ENCODE measurements at places on chromosomes 3 and 15.

- DNase-seq = no peak
Measured at GRCh38 chr3:84904816-84905555, 53.8 kb upstream of the CADM2 start.

- DNase-seq = no peak
Measured at GRCh38 chr3:66473181-66473580, 27.6 kb downstream of the LRIG1 start.

DNA sequence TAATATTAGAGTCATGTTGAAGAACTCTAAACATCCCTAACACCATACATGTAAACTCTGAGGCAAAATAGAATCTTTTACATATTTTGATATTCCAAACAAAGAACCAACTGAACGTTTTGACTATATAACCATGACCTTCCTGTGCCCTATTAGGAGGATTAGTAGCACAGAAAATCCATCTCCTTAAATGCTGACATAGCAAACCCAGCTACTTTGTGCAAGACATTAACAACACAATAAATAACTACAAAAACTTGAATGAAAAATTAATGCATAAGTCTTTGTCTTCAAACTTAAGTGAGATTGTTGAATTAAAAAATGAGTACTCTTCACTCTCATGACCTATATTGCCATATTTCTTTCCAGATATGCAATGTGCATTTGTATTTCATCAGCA lies 450.0 kb upstream of the PDZRN3 start:
- DNase-seq = no peak

GRCh38 chr3:16254916-16255315 lies 9.8 kb downstream of the DPH3 start:
- DNase-seq = no peak

GRCh38 chr3:186538779-186539178 lies 5.4 kb downstream of the CRYGS start:
- no peak for DNase-seq

DNA sequence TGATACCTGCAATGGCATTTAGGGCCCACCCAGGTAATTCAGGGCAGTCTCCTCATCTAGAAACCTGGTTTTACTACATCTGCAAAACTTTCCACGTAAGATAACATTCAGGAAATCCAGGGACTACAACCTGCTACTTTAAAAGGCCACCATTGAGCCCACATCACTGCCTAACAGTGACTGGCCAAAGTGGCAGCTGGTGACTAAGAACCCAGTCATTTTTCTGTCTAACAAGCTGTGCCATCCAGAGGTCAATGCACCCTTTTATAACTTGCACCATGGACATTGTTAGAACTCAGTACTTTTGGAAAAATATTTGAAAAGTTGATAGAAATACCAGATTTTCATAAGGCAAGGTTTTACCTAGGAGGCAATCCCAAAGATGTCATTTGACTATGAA lies 492.4 kb downstream of the OTOL1 start:
- DNase-seq = no peak

DNA sequence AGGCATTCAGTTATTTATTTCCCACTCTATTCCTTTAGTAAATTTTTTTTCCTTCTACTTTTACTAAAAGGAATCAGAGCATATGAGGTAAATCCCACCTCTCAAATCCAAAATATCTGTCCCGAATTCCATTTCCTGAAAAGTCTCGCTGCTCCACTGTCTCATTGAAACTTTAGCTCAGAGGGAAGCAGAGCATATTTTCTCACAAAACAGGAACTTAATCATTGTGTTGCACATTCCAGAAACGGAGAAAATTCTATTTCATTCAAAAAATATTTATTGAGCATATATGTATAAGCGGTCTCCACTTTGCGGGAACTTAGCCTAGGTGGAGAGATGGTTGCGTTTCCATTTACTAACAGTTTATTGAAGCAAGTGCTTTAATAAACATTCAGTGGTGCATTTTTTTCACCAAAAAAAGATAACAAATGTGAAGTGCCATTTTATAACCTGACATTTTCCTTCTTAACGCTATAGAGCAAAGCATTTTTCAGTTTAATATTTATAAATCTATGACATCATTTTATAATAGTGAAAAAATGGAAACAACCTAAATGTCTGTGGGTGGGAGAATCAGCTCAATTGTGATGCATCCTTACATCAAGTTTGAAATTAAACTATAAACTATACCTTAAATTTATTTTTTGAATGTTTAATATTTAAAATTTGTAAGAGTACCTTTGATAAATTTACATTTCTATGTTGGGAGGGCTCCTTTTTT lies 67.2 kb upstream of the CSTA start:
- DNase-seq = no peak

DNA sequence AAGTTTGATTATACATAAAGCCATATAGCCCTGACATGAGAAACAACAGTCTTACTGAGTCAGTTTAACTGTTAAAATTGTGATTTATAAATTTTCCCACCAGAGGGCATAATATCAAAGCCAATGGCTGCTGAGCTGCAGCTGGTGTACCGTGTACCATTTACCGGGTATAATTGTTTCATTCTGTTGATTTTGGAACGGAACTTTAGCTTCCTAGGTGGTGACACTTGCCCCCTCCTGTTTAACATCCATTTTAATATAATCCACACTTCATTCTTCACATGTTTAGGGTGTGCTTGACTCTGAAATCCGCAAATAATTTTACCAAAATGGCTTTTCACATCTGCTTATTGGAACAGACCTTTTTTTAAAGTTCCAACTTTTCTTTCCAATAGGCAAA lies 72.8 kb downstream of the SLC9A9 start:
- DNase-seq = peak; percentile 38

DNA sequence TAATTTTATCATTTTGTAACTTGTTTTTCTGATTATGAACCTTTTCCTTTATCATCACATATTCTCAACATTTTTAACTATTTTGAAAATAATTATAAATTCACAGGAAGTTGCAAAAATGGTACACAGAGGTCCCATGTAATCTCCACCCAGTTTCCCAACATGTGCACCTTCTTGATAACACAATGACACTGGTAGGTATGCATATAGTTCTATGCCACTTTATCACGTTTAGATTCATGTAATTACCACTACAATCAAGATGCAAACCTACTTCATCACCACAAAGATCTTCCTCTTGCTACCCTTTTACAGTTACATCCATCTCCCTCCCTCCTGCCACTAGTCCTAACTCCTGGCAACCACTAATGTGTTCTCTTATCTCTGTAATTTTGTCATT lies 413.9 kb downstream of the SHQ1 start:
- no peak for DNase-seq

DNA sequence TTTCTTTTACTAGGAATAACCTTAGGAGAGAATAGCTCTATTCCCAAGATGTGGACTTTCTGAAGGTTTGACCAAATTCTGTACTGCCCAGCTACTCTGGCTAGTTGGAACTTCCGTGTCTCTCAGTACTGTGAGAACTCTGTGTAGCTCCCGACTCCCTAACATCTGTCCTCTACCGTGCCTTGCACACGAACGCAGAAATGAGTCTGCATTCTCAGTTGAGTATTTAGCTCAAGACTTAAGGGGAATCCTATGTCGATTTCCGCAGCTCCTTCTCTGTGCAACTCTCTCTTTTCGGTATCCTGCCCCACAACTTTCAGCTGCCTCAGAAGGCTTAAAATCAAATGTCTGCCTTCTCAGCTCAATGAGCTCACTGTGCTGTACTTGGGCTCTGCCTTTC lies 86.7 kb upstream of the EPHB3 start:
- DNase-seq = no peak

DNA sequence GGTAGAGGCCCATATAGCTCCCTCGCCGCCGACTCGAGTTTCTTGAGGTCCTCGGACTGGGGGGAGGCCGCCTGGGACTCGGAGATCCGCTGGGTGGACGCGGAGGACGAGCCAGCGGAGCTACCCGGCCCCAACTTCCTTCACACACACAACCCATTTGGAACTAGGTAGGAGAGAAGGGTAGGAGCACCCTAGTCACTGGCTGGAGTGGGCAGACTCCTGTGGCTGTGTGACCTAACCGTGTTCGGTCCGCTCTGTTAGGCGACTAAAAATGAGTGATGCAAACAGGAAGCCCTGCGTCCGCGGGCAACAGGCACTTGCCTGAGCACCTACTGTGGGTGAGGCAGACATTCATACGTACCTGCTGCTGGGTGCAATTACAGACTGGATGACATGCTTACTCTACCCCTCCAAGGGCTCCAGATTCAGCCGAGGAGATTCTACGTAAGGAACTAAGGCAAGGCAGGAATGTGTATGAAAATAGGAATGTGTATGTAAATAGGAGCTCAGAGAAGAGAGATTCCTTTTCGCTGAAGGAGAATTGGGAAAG lies 4.6 kb upstream of the SIN3A start:
- DNase-seq = peak; percentile 67

Data from HAP-1 (cell line).